ENCODE measurements at places on chromosomes 11 and 22.

- peak; percentile 20 for DNase-seq
Measured at GRCh38 chr22:35835998-35836691, 118.5 kb downstream of the APOL5 start.

- DNase-seq, result no peak
Measured at GRCh38 chr11:83191986-83192385, 1.5 kb upstream of the ANKRD42 start.

- no peak for DNase-seq
Measured at GRCh38 chr11:119108146-119108856, 1.2 kb downstream of the C2CD2L start.

DNA sequence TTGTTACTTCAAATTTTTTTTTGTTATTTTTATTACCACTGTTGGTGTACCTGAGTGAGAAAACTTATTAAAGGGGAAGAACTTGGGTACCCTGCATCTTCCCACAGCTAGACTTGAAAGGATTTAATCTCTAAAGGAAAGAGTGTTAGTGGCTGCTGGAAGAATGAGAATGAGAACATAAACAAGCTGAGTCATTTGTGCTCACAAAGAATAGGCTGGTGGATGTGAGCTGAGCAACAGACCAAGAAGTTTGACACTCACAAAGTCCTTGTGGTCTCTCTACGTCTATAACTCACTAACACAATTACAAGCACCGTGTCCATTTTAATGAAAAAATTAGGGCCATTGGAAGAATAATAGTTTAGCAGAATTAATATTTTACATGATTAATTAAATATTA, 217.6 kb upstream of the ANO5 start:
- DNase-seq, result no peak

- peak; percentile 25 for DNase-seq
Measured at GRCh38 chr11:107859459-107860239, 1.1 kb upstream of the SLC35F2 start.

DNA sequence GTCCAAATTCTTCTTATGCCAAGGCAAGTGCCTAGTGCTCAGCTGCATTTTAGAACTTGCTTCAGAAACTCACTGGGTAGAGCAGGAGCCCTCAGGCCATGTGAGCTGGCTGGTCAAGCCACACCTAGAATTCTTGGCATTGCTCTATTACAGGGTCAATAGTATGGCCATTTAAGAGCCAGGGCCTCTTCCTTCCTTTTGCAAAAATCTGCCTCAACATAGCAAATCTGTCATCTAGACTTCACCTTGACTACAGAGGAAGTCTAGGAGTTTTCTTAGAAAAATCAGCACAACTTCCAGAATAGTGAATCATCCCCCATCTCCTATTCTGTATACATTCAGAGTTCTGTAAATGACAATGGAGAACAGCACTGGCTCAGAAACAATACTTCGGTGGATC, 112.0 kb upstream of the TTC12 start:
- no peak for DNase-seq

- no peak for DNase-seq
Measured at GRCh38 chr11:13354335-13354734, 76.7 kb downstream of the BMAL1 start.

- no peak for DNase-seq
Measured at GRCh38 chr11:27294654-27295053, 68.4 kb downstream of the CCDC34 start.

GRCh38 chr11:12116425-12117032, 6.1 kb downstream of the MICAL2 start:
- DNase-seq, result no peak

DNA sequence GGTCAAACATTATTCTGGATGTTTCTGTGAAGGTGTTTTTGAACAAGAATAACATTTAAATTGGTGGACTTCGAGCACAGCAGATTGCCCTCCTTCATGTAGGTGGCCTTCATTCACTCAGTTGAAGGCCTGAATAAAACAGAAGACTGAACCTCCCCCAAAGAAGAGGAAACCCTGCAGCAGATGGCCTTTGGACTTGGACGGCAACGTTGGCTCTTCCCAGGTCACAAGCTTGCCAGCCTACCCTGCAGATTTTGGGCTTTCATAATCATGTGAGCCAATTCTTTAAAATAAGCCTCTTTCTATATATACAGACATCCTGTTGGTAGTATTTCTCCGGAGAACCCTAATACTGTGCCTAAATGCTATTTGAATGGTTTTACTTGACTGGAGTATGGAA, 432.2 kb upstream of the NARS2 start:
- no peak for DNase-seq

DNA sequence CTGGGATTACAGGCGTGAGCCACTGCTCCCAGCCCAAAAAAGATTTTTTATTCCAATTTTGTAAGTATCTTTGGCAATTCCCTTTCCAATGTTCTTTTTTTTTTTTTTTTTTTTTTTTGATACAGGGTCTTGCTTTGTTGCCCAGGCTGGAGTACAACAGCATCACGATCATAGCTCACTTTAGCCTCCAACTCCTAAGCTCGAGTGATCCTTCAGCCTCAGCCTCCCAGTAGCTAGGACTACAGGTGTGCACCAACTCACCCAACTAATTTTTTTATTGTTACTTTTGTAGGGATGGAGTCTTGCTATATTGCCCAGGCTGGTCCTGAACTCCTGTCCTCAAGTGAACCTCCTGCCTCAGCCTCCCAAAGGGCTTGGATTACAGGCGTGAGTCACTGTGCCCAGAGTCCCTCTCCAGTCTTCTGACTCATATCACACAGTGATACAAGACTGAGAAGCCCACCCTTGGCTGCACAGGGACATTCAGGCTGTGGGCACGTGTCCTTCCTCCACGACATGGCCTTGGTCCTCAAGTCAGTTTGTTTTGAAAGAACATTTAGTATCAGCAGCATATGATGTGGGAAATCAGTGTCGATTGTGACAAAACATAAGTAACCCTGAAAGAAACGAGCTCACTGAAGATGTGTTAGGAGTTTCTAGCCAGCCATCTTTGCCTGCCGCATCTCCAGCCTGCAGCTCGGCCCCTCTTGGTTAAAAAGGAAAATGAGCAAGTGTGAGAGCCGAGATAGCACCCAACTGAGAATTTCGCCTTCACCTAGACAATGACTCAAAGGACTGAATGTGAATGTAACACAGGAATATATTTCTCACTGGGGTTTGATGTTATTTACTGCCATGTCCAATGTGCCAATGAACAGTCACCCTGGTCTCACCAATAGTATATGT, 175.5 kb downstream of the MN1 start:
- no peak for DNase-seq
